Hypothalamus (tissue), 51 donors: ENCODE measurements at places on chromosomes 7 and 10.

DNA sequence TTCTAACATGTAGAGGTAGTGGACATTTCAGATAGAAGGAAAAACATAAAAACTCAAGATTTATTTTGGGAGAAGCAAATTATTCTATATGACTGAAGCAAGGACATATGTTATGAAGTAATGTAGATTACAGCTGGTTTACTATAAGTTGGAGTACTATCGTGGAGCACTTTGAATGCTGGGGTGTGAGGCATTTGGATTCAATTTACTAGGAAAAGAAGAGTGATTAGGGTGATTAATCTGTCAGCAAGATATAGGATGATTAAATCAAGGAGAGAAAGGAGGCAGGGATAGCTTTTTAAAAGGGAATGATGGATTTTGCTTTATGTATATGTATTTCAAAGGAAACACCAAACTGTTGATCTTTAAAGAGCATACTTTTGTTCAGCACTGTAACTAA lies 318.4 kb upstream of the KAT6B start:
- DNase-seq = no peak

GRCh38 chr7:70693321-70693685 lies 438.6 kb upstream of the GALNT17 start:
- DNase-seq = no peak

GRCh38 chr10:106999118-106999707 lies 165.3 kb downstream of the SORCS1 start:
- no peak for DNase-seq

GRCh38 chr7:116950889-116951351 lies 2.4 kb upstream of the ST7 start:
- no peak for DNase-seq
